Activated CD4-positive, alpha-beta T cell treated with anti-CD3 and anti-CD28 coated beads, Interleukin-2, Interleukin-6, amounts not matched to agents 100 ng/mL and 50 ng/mL, durations not matched to agents 16 hours and 8 hours (primary cell): ENCODE measurements at places on chromosomes 1 and 21.

DNA sequence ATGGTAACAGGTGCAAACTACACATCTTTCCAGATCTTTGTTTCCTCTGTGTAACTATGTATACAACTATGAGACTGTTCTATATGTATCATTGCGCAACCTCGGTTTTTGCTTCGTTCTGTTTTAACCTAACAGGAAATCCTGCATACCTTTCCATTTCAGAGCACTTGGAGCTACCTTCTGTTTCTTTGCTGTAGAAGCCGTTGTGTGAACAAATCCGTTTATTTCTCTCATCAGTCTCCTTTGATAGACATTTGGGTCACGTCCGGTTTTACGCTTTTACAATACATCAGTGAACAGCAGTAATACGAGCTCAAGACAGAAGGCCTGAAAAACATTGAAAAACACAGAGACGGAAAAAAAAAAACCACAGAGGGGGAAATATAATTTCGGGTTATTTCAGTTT lies 10.5 kb downstream of the ATP5IF1 start:
- DNase-seq: peak; percentile 82

DNA sequence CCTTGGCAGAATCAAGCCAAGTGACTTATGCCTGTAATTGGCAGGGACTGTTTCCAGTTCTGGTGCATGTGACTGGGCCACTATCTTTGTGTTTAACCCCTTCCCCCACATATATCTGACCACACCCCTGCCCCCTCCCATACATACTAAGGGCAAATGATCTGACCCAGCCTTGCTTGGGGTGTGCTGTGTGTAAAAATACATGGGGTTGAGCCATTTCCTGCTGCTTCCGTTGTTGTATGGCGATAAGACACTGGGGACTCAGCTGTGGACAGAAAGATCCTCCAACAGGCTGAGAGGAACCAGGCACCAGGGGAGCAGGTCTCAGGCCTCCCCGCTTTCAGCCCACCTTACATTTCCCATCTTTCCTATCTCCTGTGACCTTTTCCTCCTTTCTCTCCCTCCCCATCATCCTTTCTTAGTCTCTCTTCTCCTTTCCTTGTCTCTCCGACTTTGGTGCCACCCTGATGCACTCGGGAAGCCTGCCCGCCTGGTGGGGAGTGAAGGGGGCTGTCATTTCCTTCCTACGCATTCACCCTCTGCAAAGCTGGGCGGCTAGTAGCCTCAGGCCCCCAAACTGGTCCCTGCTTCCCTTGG lies 39.7 kb downstream of the TMCC2 start:
- no peak for DNase-seq

DNA sequence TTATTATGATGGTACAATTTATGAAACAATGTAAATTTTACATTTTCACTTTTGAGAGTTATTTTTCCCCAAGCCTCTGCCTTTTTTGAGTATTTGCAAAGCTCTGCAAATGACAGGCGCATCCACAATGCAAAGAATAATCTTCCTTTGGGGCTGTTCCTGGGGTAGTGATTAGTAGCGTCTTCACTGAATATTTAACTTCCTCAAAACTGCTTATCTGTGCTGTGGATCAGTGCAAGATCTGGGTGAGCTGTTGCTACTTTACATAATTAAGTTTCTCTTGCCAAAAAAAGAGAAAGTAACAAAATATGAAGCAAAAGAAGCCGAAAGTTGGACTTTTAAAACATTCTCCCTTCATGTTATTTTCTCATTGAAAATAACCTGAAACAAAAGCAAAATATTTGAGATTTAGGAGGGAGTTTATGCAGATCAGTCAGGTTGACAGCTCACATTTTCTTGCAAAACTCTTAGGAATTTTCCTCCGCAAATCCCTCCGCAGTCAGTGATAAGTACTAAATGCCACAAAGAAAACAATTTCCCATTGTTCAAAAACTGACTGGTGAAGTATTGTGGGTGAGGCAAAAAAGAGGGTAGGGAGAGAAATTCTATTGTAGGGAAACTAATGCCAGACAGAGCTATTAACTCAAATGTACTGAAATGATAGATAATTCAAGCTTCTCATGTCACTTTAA lies 276.4 kb upstream of the B3GALT2 start:
- DNase-seq: peak; percentile 14

GRCh38 chr1:194081444-194081843 lies 895.0 kb upstream of the B3GALT2 start:
- DNase-seq: no peak

DNA sequence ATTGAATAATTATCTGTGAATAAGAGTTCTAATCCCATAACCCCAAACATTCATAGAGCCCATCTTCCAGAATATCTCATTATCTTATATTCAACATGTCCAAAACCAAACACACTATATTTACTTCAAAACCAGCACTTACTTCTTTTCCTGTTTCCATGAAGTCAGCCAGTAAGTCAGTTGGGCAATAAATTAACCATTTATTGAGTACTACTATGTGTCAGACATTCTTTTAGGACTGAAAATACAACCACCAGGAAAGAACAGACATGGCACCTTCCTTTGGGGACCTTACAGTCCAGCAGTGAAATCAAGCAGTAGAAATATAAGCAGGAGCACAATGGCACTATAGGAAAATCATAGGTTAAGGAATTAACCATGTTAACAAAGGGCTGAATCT lies 8.8 kb downstream of the AK5 start:
- no peak for DNase-seq

DNA sequence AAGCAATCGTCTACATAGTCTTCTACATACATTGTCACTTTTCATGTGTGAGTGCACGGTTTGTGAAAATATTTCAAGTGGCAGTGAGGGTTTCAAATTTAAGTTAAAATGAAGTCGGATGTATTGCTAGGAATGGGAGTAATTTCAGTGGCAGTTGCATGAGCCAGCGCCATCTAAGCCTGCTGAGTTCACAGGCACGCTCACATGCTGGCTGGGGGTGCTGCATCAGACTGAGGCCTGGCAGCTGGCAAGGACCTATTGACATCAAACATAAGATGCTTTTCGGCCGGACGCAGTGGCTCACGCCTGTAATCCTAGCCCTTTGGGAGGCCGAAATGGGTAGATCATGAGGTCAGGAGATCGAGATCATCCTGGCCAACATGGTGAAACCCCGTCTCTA lies 80.7 kb downstream of the UBE4B start:
- no peak for DNase-seq

DNA sequence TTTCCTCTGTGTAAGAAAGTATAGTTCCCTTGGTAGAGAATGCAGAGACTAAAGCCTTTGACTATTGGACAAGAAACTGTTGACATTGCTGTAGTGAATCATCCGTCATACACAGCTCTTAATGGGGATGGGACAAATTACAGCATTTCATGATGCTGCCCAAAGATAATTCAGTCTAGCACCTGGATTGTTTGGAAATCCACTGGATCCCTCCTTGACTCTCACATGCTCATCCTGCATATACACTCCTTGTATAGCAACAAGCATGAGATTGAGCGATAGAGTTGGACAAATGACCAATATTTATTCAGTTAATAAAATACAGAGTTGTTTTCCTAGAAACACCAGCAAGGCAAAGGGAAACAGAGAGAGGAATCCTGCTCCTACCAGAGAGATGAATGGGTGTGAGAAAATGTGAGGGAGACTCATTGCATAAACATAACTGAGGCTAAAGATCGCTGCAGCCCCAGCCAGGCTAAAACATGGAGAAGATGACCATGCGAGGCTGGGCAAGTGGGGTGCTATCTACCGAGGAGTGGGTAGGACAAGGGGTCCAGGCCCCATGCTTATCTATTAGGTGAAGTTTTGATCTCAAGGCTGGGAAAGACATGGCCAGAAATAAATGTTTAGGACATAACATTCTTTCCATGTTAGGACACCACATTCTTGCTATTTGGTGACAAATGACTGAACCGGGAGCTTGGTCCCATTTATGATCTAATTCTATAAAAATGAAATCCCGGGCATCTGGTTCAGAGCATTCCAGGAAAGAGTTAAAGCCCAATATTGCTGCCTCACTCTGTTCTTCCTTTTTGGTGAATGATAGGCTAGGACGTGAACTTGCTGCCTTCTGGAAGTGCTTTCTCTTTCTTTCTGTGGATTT lies 153.2 kb downstream of the TGFB2 start:
- DNase-seq: no peak

GRCh38 chr1:172321451-172321850 lies 99.0 kb upstream of the C1orf105 start:
- no peak for DNase-seq

DNA sequence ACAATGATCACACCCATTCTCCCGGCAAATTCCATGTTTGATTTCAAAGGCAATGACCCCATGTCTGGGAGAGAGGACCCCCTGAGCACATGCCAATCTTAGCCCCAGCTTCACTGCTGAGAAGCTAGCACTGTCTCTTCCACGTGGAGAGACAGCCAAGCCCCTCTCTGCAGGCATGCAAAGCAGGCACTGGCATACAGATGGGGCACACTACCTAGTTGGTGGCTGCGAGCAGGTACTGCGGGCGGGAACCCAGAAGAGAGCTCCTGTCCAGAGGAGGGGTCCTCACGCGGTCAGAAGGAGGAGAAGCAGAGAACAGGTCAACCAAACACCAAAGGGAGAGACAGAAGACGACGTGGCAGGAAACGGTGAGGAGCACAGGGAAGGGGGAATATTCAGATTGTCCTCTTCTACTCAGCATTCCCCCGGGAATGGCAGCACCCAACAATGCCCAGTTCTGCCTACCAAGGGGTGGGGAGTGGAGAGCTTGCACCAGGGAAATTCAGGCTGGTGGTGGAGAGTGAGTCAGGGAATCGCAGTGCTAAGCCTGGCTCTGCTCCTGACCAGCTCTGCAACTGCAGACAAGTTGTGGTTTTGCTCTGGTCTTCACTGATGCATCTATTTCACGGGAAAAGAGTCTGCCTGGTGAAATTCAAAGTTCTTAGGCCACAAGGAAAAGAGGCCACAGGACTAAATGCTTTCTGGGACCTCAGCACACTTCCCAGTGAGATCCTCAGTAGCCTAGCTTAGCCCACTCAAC lies 48.1 kb upstream of the GOLT1A start:
- DNase-seq: no peak

DNA sequence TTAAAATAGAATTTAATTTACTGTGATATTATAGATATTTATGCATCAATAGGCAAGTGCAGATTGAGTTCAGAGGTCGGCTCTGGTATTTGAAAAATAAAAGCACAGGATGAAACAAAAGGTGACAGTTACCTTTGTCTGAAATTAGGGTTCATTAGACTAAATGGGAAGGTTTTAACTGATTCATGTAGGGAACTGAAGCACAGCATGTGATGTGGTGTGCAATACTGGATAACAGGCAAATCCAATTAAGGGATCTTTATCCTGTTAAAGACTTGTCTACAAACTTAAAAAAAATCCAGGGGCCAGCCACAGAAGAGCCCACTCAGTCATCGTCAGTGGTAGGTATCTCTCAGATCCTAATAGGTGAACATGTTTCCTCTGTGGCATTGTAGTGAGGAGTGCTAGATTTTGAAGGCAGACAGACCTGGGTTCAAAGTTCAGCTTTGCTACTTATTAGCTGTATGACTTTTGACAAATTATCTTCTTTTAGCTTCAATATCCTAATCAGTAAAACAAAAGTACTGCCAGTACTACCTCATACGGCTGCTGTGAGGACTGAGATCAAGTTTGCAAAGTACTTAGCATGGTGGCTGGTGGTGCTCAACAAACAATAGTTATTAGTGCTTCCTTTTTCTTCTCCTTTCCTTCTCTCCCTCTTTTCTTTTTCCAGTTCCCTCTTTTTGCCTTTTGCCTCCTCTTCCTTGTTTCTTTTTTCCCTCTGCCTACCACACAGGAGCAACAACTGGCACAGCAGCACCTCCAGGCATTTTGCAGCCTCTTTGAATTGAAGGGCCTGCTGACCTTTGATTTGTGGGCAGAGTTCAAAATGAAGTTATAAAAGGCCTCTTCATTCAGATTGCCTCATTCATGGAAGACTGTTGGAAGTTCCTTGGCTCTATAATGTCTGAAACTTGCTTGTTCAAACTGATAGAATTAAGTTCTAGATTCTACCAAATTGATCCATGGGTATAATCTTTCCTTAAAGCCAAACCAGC lies 44.9 kb upstream of the FOXD3 start:
- DNase-seq: no peak
